ENCODE measurements at places on chromosomes 7 and 10.

DNA sequence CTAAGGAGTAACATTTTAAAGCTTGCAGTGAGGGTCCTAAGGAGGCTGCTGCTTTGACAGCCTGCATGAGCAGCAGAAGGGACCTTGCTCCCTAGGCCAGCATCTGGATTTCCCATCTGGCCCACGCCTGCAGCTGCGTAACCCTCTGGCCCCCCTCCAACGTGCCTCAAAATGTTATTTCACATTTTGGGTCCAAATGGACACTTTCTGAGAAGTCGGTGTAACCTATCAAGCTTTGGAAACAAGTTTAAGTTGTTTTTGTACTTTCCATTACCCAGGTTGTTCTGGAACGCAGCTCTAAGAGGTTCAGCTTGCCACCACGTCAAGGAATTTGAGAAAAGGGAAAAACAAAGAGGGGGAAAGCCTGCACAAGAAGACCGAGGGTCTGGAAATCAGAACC is 338.3 kb downstream of the KCNMA1 start:
- DNase-seq = no peak

DNA sequence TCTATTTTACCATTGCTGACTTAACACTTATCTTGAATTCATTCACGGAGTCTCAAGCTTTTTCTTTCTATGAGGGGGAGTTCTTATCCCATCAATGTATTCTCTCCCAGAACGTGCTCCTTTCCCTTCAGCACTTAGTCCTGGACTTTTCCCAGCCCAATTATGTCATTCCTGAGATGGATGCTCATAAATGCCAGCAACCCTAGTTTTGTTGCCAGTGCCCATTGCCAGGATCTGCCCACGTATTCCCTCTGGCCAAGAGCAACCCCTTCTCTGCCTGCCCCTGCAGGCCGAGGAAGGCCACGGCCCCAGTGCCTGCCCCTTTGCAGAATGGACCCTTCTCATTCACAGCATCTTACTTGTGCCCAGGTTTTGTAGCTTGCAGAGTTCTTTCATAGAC is 67.4 kb upstream of the PPP1R3C start:
- DNase-seq = no peak

DNA sequence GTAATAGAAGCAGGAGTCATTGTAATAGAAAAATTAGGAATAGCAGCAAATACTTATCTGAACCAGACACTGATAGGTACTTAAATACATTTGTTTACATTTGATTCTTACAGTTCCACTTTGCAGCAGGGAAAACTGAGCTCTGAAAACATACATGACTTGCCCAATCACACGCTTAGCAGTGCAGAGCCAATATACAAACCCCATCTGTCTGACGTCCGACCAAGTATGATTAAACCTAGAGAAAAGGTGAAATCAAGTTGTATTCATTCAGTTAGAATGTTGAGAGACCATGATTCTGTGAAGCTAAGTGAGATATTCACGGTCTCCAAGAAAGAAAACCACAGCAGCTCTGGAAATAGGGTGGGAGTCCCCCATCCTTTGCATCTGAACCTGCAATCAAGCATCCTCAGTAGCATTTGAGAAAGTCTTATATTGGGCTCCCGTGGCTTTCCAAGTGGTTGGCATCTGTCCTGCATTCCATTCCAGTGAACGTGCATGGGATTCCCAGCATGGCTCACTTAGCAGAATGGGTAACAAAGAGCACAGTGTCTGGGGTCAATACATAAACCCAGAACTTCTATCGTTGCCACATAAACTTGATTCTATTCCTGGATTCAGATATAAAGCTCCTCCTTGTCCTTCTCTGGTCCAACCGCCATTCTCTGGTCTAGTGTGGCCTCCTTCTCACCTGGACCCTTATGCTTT is 148.7 kb upstream of the RSU1 start:
- no peak for DNase-seq

DNA sequence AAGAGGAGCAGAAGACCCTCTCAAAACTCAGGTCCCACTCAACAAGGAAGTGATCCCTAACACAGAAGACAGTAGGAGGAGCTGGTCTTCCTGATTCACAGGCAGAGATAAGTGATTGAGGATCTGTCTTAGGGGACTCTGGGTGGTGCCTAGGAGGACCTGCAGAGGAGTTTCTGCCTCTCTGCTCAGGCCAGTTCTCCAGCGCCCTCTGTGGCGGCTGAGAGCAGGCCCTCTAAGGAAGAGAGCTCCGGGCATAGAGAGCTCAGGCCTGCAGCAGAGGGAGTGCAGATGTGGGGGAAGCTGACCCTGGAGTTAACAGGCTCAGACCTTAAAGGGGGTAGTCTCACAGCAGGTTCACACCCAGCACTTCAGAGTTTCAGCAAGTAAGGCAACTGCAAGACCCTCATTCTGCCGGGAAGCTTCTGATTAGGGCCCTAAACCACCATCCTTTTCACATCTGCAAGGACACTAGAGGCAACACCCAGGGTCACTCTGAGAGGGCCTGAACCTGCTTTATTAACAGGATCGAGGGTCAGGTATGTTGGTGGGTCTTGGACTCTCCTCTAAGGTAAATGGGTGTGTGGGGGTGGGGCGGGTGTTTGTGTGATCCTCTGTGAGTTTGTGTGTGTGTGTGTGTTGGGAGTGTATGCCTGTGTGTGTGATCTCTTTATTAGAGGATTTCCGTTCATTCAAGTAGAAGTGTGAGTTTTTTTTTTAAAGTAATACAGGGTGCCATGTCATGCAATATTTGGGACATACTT is 57.6 kb upstream of the TARP start:
- no peak for DNase-seq

- no peak for DNase-seq
These were observed 109.4 kb upstream of the PDE1C start for GRCh38 chr7:32179567-32179966.

DNA sequence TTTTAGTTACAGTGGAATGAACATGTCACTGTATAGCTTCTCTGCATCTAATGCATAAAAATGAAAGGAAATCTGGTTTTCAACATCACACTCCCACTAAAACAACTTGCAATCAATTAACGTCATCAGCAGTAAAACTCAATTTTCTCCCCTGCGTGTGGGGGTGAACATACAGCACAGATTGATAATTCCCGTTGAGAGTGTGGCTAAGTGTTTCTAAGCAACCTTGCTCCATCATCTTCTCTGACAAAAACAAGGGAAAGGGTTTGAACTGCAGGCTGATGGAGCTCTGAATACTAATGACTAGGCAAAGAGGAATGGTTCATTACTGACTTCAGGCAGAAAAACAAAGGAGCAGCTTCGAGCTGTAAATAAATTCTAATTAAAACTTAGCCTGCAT is 238.3 kb downstream of the PARD3 start:
- DNase-seq = no peak
